Epithelial cell of esophagus (primary cell): ENCODE measurements at places on chromosomes 3 and 15.

DNA sequence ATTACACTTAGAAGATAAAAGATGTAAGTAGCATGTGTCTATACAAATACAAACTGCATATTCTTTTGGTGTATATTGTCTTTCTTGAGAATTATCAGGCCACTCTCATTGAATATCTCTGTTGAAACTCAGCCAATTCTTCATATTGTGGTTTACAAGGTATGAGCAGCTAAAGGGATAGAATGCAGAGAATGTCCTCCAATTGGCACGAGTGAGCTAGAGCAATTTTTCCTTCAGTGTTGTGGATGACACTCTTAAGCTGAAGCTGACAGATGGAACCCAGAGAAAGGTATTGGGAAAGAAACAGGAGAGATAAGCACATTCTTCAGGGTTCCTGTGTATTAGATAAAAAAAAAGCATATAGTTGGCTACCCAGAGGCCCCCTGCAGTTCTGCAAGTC lies 453.1 kb downstream of the EPHA3 start:
- DNase-seq, result no peak

DNA sequence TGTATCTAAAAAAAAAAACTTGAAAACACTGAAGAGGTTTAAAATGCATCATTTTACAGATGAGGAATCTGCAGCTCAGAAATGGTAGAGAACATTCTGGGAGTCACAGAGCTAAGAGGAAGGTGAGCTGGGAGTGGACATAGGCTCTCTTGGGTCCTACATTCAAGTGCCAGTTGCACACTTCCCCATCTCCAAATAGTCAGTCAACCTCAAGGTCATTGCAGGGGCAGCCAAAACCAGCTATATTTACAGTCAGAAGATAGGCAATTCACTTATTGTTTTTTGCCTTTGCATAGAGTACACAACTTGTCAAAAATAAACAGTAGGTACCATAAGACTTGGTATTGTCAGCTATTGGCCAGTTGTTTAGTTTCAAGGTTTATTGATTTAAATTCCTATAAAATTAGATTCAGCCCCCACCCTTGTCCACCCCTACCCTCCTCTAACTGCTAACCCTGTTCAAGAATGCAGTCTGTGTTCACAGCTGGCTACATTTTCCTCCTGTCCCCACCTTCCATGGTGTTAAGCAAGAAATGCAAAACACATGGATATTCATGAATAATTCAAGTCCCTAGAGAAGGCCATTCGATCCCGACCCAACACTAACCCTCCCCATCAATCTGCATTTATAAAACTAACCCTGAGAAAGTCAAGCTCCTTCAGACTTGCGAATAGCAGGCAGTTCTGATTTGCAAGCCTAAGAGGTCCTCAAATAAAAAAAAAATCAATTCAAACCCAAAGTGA lies 567.0 kb upstream of the MCTP2 start:
- no peak for DNase-seq

GRCh38 chr15:51782357-51782896 lies 31.0 kb downstream of the TMOD2 start:
- peak; percentile 44 for DNase-seq

GRCh38 chr3:57855281-57855680 lies 99.2 kb downstream of the SLMAP start:
- peak; percentile 65 for DNase-seq

- no peak for DNase-seq
Measured at GRCh38 chr3:78613421-78613879, 1154.3 kb downstream of the ROBO1 start.

DNA sequence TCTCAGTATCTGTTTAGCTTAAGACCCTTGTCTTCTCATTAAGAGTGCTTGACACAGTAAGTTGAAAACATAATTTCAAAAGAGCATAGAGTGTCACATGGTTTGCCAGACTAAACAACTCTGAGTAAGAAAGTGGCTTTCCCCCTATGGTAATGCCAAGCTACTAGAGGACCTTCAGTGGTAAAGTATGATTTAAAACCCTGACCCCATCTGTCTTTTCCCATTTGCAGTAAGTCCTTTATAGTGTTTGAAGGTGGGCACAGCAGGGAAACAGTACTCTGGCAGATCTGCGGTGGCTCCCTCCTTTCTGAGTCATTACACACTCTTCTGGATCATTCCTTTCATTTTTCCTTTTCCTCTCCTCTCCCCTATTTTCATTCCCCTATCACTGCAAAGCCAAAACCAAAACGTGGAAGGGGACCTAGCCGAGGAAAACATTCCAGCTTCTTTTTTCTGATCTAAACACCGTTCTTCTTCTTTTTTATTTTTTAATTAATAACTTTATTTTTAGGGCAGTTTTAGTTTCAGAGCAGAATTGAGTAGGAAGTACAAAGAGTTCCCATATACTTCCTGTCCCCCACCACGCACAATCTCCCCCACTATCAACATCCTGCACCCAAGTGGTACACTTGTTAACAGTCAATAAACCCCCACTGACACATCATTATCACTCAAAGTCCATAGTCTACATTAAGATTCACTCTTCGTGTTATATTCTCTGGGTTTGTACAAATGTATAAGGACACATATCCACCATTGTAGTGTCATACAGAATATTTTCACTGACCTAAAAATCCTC lies 74.7 kb downstream of the PPARG start:
- no peak for DNase-seq

- DNase-seq, result no peak
Measured at GRCh38 chr3:73621388-73621787, 3.4 kb downstream of the PDZRN3 start.

DNA sequence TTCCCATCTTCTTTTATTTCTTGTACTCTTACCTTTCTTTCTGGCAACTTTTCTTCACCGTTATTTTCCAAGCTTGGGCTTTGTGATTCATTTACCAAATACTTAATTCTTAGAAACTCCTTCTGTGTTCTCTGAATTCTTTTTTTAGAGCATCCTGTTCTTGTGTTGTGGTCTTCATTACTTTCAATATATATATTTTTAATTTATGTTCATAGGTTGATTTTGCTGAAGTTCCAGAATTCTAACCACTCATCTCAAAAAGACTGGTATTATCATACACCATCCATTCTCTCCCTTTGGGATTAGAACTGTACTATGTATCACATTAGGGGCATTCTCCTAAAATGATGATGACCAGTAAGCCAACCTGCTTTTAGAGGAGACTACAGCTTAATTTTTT lies 362.3 kb upstream of the CBLB start:
- DNase-seq, result no peak

- no peak for DNase-seq
Measured at GRCh38 chr15:91254766-91255165, 154.7 kb downstream of the SV2B start.

GRCh38 chr3:139318826-139319225 lies 25.0 kb upstream of the MRPS22 start:
- no peak for DNase-seq

- DNase-seq, result no peak
Measured at GRCh38 chr3:115595611-115596275, 27.6 kb upstream of the GAP43 start.

DNA sequence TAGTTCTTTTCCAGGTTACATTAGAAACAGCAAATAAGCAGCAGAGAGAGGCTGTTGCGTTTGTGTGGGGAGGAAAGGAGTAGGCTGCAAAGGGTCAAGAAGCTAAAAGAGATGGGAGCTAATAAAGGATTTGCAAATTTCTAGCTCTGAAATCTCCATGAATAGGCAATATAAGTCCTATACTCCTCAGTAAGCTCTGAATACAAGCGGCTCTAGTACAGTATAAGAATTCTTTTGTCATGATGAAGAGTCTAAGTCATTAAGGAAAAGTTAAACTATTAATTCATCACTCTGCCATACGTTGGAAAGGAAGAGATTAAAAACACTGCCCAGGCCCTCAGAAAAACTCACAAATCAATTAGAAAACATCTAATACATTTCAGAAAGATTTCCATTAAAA lies 59.3 kb downstream of the CEP152 start:
- DNase-seq, result no peak

- peak; percentile 94 for DNase-seq
Measured at GRCh38 chr3:98971169-98971681, 69.7 kb upstream of the DCBLD2 start.

DNA sequence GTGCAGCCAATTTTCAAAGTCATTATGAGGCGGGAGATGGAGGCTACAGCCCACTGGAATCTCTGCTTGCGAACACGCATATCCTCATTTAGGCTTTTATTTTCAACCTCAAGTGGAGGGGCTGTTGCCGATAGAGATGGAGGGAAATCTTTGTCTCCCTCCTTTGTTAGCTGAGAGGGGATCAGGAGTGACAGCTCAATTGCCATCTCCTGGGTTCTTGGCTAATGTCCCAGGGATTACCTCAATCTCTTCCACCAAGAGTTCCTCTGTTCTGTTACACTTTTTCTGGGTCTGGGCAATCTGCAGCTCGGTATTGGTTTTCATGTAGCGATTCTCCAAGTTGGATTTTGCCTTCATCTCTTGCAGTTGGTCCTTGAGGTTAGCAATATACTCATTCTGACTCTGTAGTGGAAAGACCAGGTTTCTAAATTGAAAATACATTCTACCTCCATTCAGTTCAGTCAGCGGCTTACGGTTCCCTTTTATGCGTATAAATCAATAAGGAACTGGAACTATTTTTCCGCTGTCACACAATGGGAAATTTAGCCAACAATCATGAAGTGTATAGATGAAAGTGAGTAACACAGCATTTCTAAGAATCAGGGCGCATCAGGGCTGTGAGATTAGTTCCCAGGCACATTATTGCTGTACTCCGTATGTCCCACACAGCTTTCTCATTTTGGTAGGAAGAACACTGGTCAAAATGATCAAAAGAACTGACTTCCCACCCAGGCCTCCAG lies 36.2 kb upstream of the RPL35A start:
- DNase-seq, result no peak

DNA sequence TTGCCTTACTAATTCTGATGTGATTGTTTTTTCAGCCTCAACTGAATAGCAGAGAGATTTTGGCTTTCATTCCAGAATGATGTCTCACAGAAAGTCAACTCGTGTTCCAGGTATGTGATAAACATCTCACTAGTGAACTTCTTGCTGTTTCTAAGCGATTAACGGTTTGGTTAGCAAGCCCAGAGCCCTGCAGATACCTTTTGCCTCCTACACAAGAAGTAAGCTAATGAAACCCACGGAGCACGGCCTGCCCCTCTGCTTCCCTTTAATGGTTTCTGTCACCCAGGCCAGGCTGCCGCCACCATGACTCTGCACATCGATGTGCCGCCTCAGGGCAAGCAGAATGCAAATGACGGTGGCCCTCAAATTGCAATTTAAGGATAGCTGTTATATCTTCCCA lies 155.9 kb upstream of the ICE2 start:
- no peak for DNase-seq

DNA sequence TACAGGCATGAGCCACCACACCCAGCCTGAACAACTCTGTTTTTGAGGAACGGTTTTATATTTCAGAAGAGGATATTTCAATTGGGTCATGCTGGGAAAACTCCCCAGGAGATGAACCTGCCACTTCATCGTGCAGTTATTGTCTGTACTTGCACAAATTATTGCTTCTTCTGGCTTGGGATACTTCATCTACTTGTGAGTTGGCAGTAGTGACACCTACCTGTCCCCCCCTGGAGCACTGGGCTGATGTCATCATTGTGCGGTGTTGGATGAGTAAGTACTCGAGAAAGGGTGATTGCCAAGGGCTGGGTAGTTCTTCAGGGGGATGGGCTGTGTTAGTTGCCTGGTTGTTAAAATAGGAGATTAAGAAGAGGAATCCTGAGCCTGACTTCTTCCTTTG lies 85.1 kb upstream of the SAMMSON start:
- DNase-seq, result peak; percentile 99

- DNase-seq, result no peak
Measured at GRCh38 chr3:104520228-104520655, 846.5 kb upstream of the ALCAM start.

DNA sequence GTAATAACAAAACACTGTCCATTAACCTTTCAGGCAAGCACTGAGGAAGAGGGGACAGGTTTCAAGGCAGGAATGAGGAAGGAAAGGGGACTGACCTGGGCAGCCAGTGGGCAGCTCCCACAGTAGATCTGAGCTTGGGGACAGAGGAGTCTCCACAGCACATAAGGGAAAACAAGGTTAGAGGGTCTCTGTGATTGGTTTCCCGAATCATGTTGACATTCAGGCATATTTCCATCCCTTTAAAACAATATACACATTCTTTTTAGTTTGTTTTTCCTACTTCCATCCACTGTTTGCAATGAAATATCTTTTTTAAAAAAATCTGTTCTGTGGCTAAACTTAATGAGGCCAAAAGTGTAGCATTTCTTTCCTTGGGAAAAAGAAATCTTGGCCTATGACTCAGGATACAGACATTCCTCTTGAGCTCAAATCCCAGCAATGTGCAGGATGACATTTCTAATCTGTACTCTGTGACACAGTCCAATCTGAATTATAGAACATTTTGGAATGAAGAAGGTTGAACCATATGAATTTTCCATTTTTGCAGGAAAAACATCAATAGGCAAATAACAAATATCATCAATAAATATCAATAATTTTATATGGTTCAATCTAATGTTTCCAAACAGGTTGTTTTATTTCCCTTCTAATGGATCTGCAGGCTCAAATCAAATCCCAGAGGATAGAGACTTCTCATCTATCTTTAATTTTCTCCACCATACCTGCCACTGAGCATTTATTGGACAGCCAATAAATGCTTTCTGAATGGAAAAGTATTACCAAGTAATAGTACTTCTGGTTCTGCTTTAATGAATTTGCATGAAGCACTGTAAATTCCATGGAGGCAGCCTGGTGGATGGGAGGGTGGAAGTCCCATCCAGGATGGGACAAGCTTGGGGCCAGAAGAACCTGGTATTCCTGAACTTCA lies 54.1 kb downstream of the ITGB5 start:
- DNase-seq, result no peak

DNA sequence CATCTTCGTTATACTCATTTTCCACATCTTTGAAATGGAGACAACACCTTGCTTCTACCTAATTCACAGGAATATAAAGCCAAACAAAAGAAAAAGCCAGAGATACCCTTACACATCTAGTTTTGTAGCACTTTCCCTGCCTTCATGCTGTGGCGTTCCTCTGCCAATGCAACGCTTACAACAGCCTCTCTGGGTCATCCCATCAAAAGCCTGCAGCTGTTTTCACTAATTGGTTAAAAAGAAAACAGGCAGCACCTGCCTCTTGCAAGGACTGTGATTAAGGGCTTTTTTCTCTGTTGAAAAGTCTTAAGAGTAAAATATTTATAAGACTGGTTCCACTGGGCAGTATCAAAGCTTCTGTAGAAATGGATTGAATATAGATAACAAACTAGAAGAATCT lies 120.3 kb downstream of the FMN1 start:
- DNase-seq, result no peak

GRCh38 chr3:18716821-18717220 lies 291.7 kb upstream of the SATB1 start:
- peak; percentile 4 for DNase-seq

DNA sequence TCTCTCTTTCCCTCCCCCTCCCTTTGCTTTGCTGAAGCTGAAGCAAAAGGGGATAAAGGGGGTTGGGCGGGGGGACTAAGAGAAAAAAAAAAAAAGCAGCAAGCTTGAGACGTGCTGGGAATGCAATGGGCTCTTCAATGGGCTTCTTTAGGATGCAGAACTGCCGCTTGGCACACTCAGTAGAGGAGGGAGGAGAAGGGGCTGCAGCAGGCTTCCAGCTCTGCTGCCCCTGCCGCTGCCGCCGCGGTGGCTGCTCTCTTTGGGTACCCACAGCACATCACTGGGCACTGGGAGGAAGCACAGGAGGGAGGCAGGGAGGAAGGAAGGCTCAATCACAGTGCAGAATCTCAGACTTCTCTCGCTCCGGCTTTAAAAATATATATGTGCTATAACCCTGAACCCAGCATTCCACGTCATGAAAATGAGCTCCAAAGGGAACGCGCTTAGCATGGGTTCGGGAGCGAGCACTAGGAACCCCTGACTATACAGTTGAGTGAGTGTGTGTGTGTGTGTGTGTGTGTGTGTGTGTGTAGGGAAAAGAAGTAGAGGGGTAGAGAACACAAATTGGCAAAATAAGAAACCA lies 3.5 kb downstream of the SLITRK3 start:
- no peak for DNase-seq

GRCh38 chr15:70525551-70525950 lies 237.8 kb downstream of the UACA start:
- no peak for DNase-seq
